NCI-H69 (cell line): ENCODE measurements at places on chromosomes 3 and 15.

- DNase-seq = no peak
Measured at GRCh38 chr3:39098473-39099000, 8.9 kb downstream of the GORASP1 start.

- no peak for DNase-seq
Measured at GRCh38 chr15:27885201-27885600, 213.9 kb downstream of the OCA2 start.

DNA sequence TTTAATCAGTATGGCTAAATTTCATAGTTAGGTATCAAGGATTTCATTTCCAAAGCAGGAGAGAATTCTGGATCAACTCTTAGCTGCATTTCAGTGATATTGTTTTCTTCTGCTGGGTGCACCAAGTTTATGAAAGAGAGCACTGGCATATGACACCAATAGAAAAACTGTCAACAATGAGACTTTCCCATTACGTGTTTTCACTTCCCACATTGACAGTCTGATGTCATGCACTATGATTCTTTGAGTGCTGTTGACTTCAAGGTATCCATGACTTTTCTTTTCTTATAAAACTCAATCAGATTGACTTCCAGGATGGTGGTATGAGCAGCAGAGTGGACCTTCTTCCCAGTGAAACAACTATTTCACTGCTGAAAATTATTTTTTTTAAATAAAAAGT lies 476.1 kb downstream of the EDEM1 start:
- DNase-seq = no peak

DNA sequence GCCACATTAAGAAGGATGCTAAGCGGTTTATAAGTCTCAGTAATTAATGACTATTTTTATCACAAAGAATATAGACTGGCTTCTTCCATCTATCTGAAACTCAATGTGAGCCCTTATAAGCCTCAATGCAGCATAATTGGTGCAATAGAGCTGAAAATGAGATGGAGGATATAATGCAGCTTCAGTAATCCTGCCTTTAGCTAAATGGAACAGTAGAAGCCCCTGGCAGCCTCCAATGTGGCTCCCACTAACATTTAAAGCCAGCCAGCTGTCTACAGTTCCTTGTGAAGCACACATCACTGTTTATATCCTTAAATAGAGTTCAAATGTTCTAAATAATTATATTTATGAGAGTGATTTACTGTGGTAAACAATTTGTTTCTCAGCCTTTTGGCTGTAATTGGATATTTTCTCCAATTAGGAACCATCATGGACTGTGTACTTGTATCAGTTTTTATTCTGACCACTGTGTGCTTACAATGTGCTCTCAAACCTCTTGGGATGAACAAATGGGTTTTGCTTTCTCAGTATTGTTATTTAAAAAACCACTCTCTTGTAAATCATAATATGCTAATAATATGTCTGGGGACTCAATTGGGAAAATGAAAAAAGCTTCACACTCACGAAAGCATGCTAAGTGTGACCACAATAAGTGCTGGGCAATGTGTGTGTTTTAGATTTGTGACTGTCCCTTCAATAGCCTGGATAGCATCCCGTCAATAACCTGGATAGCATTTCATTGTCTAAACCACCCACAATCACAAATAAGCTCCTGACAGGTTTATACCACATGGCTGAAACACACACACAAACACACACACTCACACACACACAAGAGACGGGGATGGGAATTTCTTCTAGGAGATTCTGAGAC lies 366.6 kb downstream of the GBE1 start:
- DNase-seq = peak; percentile 42

GRCh38 chr3:149647812-149648211 lies 10.0 kb downstream of the WWTR1 start:
- no peak for DNase-seq

DNA sequence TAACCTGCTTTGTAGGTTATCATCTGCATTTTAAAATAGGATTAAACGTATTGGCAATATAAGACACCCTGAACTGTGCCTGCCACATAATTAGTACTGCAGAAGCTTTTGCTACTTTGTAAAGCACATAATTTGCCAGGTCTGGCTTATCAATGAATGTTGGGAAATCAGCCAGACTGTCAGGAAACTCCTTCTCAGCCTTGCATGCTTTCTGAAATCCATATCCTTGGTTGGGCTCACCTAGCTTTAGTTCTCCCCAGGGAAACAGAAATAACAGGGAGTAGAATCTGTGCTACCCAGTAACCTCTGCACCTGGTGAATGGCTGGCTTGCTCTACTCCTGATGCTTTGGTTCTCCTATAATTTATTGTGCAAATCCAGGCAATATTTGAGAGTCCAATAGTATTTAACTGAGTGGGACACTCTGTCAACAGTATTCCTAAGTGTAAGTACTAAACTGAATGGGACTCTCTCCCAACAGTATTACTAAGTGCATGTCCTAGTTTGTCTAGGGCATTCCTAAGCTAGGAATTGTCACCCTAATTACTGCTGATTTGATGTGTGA lies 354.5 kb downstream of the WDR72 start:
- DNase-seq = peak; percentile 84

DNA sequence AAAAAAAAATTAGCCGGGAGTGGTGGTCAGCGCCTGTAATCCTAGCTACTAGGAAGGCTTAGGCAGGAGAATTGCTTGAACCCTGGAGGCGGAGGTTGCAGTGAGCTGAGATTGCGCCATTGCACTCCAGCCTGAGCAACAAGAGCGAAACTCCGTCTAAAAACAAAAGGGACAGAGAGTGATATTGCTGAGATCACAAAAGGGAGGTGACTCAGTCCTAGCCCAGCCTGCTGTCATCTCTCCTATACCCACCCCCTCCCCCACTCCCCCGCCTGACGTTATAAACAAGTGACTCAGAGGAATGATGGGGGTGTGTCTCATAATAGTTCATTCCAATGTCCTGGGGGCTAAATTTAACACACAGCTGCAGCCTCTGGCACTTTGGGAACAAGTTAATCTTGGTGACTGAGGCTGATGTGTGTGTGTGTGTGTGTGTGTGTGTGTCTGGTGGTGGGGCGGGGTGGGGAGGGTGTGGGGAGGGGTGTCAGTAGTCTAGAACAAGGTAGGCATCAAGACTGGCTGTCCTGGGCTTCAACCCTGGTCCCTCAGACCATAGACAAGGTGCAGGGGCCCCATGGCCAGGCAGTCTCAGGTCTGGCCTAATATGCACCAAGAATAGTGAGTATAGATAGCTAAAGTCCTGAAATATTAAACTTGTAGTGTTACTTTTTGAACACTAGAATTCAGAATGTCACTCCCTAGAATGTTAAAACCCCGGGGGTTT lies 1.3 kb upstream of the KLHL40 start:
- peak; percentile 61 for DNase-seq

- peak; percentile 71 for DNase-seq
Measured at GRCh38 chr3:185709251-185709955, 115.4 kb downstream of the IGF2BP2 start.

GRCh38 chr3:128347282-128347681 lies 119.4 kb downstream of the DNAJB8 start:
- no peak for DNase-seq

DNA sequence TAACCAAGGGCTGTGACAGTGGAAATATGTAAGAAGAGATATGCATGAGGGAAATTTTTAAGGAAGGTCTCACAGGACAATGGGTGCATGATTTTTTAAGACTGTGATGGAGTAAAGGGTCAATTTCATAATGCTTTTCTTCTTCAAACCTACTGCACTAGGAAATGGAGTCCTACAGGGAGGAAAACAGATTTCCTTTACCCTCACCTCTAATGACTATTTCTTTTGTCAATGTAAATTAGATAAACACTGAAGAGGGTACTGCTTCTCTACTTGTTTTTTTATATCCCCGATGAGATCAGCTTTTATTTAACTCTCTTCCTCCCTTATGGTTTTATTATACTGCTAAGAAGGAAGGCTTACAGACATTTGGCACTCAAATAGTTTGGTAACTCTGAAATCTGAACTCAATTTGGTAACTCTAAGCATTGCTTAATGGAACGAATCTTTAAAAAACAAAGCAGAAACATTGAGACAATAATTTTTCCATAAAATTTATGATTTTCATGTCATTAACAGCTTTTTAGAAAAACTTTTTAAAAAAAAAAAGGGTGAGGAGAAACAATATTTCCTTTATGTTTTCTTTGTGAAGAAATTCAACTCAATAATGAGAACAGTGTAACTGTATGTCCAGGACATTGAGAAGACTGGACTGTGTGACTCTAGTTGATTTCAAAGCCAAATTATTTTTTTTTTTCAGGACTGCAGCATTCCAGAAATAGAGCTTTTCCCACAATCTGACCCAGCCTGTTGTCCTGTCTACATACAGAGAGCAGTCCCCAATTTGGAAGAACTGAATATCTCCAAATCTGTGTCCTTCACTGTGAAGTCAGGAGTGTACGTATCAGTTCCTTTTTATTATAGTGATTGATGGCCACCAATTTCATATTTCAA lies 64.4 kb downstream of the CRYBG3 start:
- DNase-seq = no peak

GRCh38 chr3:53846134-53846850 lies at the start of the genes CHDH and IL17RB:
Gene CHDH (minus strand): TSS chr3:53846419. CDS start chr3:53824008, 22,411 bp downstream.
Gene IL17RB (plus strand): TSS chr3:53846568. CDS start chr3:53846589, 21 bp downstream.
- DNase-seq = peak; percentile 83
